ENCODE measurements at places on chromosomes 4 and X.
A peak's percentile ranks its signal among the peaks of the same experiment; 100 is the strongest.

DNA sequence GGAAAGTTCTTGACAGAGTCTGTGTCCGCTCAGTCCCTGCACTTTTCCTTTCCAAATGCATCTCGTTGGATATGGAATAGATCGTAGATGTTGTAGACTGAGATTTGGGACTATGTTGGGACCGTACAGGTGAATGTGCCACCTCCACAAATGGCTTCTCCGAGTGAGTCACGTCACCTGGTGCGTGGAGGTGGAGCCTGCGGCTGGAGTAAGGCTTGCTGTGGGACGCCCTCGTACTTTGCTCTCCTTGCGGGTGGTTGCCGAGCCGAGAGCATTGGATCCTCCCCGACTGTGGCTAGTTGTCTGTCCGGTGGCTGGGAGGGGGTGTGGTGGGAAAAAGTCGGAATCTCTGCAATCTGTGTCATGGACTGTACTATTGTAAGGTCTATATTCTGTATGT, 60.5 kb downstream of the NELFA start:
- no peak for DNase-seq

- DNase-seq: no peak
These were observed 15.7 kb downstream of the SUPT20HL2 start for GRCh38 chrX:24298191-24298590.

DNA sequence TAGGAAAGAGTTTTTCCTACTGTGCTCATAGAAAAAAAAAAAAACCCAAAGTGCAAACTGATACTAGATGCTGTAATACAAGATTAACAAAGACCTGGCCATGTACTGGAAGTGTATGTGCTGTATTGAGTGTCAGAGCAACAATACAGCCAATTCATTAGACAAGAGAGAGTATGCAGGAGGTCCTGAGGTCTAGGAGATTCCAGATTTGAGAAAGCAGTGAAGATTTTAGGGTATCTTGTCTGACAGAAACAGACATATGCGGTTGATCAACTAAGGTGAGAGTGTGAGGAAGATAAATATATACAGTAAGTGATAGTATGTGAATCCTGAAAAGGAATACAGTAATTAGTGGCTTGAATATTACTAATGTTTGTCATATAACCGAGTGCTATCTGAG, 3.0 kb downstream of the GPR174 start:
- no peak for DNase-seq

GRCh38 chr4:165953181-165953580, 80.1 kb downstream of the TLL1 start:
- no peak for DNase-seq

GRCh38 chr4:56261027-56261426, 126.3 kb downstream of the AASDH start:
- no peak for DNase-seq

- no peak for DNase-seq
These were observed 123.2 kb downstream of the FHIP1A start for GRCh38 chr4:151532001-151532708.

GRCh38 chrX:1480082-1480785, 27.5 kb upstream of the ASMTL start:
- no peak for DNase-seq

DNA sequence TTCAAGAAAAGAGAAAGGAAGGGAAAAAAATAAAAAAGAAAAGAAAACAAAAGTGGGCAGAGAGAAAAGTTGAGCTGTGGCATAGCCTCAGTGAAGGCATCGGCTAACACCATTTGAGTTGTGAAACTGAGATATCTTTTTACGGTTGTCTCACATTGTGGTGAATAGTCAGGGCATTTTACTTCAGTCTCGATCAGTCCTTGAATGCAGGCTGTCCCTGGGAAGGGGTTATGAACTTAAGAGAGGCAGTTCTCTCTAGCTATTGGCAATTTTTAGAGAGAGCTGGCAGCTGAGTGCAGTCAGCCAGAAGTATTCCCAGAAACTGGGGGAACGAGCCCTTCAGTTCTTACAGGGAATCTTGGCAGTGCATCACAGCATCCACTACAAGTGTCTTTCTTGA, 93.5 kb upstream of the SLC6A14 start:
- no peak for DNase-seq

DNA sequence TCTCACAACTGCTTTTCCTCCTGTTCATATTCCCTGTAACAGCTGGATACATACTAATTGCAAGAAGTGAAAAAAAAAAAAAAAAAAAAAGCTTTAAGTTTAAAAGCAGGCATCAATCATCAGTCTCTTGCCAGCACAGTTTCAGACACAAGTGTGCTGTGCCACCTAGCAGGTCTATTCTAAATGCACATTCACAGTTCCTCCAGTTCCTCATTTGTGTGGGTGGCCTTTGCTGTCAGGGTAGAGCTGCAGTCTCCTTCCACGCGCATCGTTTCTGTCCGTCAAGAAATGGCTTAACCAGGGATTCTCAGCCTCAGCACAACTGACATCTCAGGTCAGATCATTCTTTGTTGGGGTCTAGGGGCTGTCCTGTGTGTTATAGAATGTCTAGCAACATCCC, 61.6 kb downstream of the SCML1 start:
- DNase-seq: no peak

- no peak for DNase-seq
These were observed 117.9 kb downstream of the SH3RF1 start for GRCh38 chr4:169152899-169153298.

DNA sequence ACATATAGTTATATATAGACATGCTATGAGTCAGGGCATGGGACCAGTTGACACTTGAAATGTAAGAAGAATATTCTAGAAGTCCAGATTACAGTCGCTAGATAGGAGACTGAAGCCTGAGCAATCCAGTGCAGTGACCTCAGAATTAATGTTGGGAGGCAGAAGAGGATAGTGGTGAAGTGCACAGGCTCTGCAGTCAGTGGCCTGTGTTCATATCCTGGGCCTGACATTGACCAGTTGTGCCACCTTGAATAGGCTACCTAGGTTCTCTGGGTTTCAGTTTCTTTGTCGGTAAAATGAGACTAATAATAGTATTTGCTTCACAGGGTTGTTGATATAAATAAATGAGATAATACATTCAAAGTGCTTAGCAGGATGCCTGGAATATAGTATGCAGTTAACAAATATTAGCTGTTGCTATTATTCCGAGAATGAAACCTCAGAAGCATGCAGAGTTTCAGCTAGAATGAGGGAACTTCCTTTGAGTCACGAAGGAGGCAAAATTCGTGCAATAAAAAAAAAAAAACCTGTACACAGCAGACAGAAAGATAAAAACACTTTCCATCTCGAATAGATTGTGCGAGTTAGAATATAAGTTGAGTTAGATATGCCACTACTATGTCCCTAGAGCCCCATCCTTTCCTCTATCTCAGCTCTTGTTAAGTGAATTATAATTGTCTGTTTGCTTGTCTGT, 4.0 kb upstream of the SH2D1A start:
- DNase-seq: no peak

GRCh38 chr4:147546349-147546748, 65.5 kb downstream of the EDNRA start:
- peak; percentile 95 for DNase-seq

GRCh38 chr4:177964061-177964460, 521.8 kb upstream of the AGA start:
- peak; percentile 94 for DNase-seq

GRCh38 chr4:24639714-24640113, 55.4 kb upstream of the DHX15 start:
- no peak for DNase-seq

DNA sequence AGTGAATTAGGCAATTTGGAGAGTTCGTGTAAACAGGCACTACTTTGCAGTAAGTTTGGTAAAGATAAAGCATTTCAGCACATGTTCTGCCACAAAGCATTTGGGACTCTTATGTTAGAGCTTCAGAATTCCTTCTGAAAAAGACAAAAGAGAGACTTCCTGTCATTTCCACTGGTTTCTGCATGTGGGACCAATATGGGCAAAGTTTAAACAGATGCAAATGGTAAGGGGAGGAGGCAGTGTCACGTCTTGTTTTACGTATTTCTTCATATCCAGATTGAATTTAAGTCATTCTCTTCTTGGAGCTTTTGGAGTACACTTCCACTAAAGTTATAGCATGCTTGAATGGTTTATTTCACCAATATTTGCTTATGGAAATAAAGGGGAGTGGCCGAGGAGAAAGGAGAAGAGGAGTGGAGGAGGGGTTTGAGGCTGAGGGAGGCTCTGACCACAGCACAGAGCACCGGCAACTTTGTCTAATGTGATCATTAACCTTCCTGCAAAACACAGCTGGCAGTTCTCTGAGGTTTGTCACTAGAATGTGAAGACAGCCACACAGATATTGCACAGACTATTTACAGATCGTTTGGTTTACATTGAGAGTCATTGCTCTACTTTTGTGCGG, at the start of gene APELA:
TSS of gene APELA (plus strand) at position 479 of the 625 bp plus-strand sequence. CDS start 154 bp downstream, outside the sequence.
- no peak for DNase-seq

GRCh38 chr4:148355442-148356123, 86.6 kb downstream of the NR3C2 start:
- DNase-seq: no peak

DNA sequence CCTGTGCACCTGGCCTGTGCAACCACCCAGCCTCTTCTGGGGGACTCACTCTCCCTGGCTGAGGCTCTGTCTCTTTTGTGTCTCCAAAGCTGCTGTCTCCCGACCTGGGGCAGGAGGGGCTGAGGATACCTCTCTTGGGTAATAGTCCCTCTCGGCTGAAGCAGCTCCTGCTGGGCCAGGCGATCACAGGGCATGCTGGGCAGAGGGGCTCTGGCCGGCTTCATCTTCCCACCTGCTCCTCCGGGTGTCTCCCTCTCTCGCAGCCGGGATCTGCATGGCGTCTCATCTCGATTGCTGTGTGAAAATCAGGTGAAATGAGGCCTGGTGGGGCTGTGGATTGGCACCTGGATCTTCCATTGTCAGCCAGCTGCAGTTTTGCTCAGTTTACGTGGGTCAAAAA, 53.2 kb downstream of the MGST2 start:
- no peak for DNase-seq

- DNase-seq: no peak
These were observed 2024.1 kb upstream of the TENM3 start for GRCh38 chr4:180219080-180219479.

GRCh38 chr4:3039706-3040366, 34.5 kb downstream of the HTT-AS start:
- no peak for DNase-seq

GRCh38 chrX:131734621-131735020, 190.7 kb downstream of the OR13H1 start:
- no peak for DNase-seq

GRCh38 chr4:43457866-43458265, 565.4 kb downstream of the GRXCR1 start:
- DNase-seq: peak; percentile 11

GRCh38 chr4:69092190-69092589, 4.1 kb upstream of the UGT2B7 start:
- DNase-seq: peak; percentile 48

DNA sequence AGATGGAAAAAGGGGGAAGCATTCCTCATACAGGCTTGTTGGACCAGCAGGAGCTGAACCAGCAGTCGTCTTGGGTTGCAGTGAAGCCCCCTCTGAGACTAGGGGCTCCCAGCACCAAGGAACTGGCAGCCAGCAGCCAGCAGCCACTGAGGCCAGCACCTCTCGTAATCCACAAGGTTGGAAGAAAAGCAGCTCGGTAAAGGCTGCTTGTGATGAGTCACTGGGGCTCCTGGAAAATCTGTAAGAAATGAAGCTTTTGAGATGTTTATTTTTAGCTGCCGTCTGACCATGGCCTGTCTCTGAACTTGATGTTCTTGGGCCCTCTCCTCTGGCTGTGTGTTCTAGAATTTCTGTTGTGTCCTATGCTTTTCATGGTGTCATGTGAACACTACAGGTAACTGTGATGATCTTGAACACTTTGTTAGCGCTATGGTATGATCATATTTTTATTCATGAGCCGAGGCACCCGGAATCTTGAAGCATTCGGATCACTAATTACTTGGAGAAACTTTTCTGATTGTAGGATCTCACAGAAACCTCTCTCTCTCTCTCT, 18.6 kb downstream of the CLCN4 start:
- peak; percentile 77 for DNase-seq

DNA sequence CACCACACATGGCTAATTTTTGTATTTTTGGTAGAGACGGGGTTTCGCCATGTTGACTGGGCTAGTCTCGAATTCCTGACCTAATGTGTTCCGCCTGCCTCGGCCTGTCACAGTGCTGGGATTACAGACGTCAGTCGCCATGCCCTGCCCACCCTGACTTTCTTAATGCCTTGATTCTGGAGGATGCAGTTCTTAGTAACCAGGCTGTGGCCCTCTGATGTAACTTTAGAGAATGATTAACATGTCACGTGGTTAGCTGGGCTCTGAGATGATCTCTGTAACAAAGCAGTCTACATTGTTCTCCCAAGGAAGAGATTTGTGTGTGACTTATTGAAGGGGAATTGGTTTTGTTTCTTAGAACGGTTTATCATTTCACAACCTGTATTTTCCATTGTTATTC, 30.6 kb downstream of the ANK2 start:
- DNase-seq: peak; percentile 15

- DNase-seq: no peak
These were observed 130.8 kb downstream of the PJA1 start for GRCh38 chrX:69034451-69034850.

DNA sequence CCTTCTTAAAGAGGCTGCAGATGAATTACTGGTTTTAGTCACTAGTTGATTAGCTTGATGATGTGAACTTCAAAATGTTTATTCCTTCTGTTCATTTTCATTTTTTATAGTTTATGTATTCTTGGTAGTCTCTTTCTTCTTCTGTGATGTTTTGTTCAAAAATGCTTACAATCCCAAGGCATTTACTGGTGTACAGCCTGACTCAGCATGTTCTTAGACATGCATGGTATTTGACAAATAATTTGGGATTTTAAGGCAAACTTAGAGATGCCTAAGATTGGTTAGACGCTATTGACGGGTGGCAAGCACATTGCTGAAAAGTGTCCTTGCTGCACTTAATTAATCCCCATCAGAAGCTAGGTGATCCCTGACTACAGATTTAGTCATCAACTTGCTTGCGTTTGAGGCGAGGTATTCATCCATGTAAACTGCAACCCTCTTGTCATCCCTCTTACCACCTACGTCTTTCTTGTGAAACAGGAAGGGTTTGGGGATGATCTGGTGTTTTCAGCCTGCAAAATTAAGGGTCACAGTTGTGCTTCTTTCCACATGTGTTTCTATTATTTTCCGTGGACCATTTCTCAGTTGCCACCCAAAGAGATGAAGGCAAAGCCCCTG, 331.8 kb downstream of the DKK2 start:
- peak; percentile 16 for DNase-seq

DNA sequence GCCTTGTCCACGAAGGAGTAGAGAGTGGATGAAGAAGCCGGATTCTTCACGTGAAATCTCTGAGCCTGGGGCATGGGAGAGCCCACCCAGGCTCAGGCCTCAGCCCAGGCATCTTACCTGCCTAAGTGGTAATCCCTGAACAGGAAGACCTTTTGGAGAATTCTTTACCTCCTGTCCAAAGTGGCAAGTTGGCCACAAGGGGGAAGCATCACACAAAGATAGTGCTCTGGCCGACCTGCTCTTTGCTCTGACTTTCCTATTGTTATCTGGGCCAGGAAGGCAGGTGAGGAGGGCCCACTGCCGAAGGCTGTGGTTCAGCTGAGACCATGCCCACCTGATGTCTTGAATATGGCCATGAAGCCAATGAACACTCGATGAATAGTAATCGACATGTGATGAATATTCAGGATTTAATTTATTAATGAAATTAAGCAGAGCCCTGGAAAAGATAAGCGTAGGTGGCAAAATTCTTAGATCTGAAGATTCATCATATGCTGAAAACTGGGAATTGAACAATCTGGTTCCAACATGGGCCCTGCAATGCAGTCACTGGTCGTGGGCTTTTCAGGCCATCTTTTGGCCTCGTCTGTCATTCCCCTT, 93.8 kb downstream of the PDGFRA start:
- peak; percentile 61 for DNase-seq

GRCh38 chr4:81634766-81635549, 163.3 kb upstream of the RASGEF1B start:
- no peak for DNase-seq

- peak; percentile 66 for DNase-seq
These were observed 26.3 kb downstream of the MGARP start for GRCh38 chr4:139253713-139254112.
